Activated CD8-positive, alpha-beta memory T cell treated with anti-CD3 and anti-CD28 coated beads for 1 hour (primary cell): ENCODE measurements at places on chromosomes 12 and 14.
A peak's percentile ranks its signal among the peaks of the same experiment; 100 is the strongest.

GRCh38 chr12:53054112-53054878 lies 4.4 kb downstream of the TNS2 start:
- peak; percentile 87 for DNase-seq

GRCh38 chr12:24127919-24128721 lies 178.7 kb upstream of the SOX5 start:
- DNase-seq: no peak

- DNase-seq: no peak
Measured at GRCh38 chr12:80884651-80885050, 53.1 kb downstream of the LIN7A start.

DNA sequence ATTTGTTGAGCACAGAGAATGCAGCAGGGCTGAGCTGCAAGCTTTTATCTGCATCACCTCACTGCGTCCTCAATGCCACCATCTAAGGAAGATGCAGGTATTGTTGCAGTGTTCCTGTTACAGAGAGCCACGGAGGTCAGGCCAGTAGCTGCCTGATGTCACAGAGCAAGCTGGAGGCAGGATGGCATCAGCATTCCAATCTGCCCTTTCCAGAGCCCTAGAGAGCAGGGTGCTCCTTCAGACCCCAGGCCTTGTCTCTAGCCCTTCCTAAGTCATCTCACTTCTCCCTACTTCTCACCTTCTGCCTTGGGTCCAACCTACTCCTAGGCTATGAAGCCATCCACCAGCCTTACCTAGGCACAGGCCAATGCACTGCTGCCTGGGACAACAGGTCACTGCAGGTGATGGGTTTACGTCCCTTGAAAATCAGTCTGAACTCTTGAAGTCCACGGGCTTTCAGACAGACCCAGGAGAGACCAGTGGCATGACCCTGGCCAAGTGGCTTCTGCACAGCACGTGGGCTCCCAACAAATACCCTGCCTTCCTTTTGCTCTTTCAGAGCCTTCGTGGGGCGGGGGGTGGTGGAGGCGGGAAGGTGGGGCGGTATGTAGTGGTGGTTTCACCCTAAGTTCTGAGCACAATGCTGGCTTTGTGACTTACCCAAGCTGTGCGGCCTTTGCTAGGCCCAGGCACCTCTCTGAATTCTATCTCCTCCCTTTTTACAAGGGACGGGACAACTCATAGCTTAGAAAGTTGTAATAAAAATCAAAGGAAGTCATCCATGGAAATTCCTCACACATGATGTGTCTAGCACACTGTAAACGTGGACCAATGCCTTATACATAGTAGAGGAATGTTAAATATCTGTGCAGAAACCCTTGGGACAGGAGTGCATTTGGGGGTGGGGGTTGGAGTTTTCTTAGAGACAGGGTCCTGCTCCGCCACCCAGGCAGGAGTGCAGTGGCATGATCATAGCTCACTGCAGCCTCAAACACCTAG lies 136.0 kb downstream of the KSR2 start:
- DNase-seq: no peak

DNA sequence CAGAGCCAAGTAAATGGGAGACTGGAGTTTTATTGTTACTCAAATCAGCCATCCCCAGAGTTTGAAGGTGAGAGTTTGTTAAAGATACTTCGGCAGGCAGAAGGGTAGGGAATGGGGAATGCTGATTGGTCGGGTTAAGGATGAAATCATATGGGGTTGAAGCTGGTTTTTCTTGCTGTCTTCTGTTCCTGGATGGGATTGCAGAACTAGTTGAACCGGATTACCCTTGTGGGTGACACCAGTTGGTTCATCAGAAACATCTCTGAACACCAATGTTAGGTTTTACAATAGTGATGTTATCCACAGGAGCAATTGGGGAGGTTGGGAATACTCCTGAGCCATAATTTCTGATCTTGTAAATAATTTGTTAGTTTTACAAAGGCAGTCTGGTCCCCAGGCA lies 18.7 kb upstream of the SMCO2 start:
- DNase-seq: no peak

GRCh38 chr12:90512518-90512917 lies 442.5 kb downstream of the CCER1 start:
- no peak for DNase-seq

GRCh38 chr12:100651108-100651507 lies 77.6 kb downstream of the GAS2L3 start:
- DNase-seq: no peak
